Activated T-cell treated with anti-CD3 and anti-CD28 coated beads for 48 hours (primary cell): ENCODE measurements at places on chromosomes 2 and 18.

- no peak for DNase-seq
These were observed 17.8 kb downstream of the CTAGE1 start for GRCh38 chr18:22399949-22400348.

DNA sequence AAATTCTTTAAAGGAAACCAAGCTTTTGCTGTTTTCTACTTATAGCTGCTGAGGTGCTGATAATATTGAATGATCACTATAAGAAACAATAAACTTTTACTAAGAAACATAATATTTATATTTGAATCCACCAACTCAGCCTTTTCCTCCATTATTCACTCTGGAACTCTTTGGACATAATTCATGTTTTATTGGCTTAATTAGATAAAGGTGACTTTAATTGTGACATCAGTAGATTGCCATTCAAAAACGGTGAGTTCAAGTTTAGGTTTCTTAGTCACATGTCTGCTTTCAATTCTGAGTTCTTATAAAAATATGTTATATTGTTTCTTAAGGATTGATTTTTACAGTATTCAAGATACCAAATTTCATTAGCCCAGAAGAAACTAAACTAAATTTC is 24.0 kb downstream of the CCDC85A start:
- no peak for DNase-seq

DNA sequence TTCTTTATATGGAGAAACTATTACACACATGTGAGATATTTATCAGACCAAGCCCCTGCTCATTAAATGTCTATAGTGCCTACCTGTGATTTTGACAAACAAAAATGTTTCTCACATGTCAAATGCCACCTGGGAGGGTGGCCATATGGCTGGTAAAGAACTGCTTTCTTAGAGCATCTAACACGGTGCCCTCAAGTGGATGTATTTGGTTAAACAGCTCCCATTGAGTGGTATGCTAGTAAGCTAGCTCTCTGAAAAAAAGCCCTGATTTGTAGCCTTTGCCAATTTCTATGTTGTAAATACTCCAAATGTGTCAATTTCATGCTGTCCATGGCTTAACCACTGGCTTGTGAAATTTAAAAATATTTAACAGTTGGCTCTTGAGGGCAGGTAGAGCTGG is 94.6 kb downstream of the PMAIP1 start:
- DNase-seq: no peak

DNA sequence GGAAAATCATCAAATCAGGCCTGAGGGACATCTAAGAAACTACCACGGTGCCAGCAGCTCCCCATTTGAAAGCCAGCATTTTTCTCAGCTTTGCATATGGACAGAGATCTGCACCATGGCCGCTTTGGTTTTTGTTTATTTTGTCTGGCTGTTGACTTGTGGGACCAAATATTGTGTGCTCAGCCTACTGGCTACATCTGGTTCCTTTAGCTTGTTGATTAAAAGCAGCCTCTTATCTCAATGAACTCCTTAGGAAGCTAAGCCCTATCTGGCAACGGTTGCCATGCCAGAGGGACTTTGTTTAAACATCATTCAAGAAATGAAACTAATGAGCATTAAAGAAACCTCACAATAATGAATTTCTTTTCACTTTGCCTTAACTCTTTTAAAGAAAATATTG is 32.4 kb upstream of the CCDC150 start:
- DNase-seq: no peak

DNA sequence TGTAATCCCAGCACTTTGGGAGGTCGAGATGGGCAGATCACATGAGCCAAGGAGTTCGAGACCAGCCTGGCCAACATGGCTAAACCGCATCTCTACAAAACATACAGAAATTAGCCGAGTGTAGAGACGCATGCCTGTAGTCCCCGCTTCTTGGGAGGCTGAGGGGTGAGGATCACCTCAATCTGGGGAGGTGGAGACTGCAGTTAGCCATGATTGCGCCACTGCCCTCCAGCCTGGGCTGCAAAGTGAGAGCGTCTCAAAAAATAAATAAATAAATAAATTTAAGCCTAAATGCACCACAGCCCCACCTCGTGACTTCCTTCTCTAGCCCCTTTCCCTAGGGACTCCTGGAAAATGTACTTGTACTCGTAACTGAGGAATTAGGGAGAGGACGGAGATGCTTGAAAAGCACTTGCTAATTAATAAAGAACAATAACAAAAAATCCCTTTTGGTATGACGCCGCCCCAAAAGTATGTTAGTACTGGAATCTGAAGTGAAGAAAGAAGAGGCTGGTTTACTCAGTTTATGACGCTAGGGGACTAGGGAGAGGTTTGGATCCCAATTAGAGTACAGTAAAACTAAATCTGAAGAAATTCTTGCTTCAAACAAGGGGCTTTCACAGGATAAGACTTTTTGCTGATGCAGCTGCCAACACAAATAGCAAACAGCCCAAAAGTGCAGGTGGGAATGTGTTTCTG is 887 bp upstream of the ZNF396 start:
- DNase-seq: no peak

GRCh38 chr2:191571163-191571769 is 106.7 kb upstream of the NABP1 start:
- no peak for DNase-seq

GRCh38 chr2:155727187-155727895 is 605.2 kb downstream of the NR4A2 start:
- DNase-seq: no peak
